NCI-H69 (cell line): ENCODE measurements at places on chromosomes 5 and 9.

GRCh38 chr5:26569241-26569928, 469.0 kb downstream of the CDH9 start:
- no peak for DNase-seq

DNA sequence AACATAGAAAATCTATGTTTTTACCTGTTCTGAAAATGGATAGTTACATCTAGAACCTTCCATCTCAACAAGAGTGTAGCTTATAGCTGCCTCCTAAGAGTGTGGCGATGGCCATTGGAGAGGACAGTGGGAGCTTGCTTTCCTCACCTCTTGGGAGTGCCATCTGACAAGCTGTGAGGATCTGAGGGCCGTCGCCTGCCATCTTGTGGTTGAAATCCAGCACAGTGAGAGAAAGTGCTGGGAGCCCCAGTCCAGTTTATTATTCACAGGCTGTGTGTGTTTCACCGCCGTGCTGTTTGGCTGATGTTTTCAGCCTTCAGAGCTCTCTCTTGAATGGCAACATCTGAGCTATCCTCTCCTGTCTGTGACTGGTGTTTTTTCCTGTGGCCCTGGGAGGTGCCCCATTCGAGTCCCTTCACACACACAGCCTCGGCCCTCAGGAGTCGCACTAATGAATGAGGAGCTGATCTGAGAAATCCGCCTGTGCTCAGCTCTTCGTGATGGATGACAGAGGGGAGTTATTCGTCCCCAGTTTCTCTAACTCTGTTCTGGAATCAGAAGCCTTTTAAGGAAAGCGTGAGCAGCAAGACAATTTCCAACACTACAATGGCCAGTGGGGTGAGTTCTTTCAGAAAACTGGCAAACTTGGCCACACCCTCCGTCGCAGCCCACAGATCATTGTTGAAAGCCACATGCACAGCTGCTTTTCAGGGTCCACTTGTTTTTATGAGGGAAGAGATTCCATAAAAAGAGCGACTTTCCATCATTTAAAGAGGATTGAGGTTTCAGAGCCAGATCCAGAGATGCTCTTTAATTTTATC, 170.3 kb downstream of the PDZD2 start:
- peak; percentile 69 for DNase-seq

- peak; percentile 94 for DNase-seq
These were observed 665.5 kb upstream of the ZNF608 start for GRCh38 chr5:125411744-125412560.

- no peak for DNase-seq
These were observed 379.1 kb upstream of the KIF2A start for GRCh38 chr5:61926911-61927310.
